ENCODE measurements at places on chromosomes 6 and 20.
A peak's percentile ranks its signal among the peaks of the same experiment; 100 is the strongest.

DNA sequence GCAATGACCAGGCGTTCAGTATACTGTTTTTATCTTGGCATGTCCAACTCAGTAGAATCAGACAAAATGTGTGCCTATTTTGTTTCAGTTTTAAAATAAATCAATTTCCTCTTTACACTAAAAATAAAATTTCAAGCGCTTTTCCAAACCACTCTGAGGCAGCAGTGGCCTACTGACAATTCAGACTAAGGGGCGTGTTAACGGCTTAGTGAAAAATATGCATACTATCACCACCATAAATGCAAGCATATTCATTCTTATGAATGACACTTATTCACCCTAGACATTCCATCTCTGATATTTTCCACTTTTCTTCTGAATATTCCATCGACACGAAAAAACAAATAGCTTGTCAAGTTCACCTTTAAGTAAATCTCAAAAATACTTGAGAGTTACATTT, 7.5 kb downstream of the TBX18 start:
- no peak for DNase-seq

GRCh38 chr20:10540636-10541493, 105.8 kb downstream of the SLX4IP start:
- DNase-seq: no peak

GRCh38 chr6:20565342-20565741, 31.1 kb downstream of the CDKAL1 start:
- DNase-seq: no peak

GRCh38 chr6:167898673-167899311, 72.1 kb downstream of the AFDN start:
- no peak for DNase-seq

GRCh38 chr6:72348926-72349325, 272.9 kb upstream of the KCNQ5 start:
- no peak for DNase-seq

DNA sequence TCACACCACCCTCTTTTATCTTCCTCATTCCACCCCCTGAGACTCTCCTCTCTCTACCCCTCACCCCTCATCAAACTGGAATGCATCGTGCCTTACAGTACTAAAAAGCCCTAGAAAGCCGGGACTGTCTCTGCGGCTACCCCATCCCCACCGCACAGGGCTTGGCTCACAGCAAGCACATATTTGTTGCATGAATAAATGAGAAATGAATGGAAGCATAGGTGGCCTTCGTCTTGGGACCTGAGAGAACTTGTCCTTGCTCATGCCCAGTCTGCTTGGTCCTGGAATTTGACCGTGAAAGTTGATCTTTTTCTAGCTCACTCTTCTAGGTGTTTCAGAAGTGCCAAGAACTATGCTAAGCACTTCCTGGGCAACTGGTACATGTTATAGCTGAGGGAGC, 53.3 kb downstream of the APCDD1L start:
- DNase-seq: no peak

DNA sequence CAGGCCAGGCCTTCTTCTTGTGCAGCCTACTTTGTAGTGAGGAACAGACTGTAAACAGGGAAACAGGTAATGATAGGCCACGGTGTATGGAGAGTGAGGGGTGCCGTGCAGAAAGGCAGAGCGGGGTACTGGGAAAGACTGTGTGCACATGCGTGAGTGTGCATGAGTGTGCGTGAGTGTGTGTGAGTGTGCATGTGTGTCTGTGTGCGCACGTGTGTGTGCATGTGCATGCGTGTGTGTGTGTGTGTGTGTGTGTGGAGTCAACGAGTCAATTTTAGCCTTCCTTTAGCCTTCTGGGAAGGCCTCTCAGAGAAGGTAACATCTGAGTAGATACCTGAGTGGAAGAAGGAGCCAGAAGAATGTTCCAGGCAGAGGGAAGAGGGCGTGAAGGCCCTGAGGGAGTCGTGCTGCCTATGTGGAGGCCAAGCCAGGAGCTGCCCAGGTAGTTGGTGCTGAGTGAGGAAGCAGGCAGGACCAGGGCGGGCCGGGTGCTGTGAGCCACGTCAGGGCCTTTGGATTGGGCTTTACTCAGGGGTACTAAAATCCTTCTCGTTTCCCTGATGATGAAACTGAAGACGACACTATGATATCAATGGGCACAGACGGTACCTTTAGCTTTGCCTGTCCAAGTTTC, 6.3 kb downstream of the APCDD1L start:
- no peak for DNase-seq

GRCh38 chr6:116461932-116462885, 1.0 kb downstream of the CALHM6 start:
- DNase-seq: peak; percentile 58

DNA sequence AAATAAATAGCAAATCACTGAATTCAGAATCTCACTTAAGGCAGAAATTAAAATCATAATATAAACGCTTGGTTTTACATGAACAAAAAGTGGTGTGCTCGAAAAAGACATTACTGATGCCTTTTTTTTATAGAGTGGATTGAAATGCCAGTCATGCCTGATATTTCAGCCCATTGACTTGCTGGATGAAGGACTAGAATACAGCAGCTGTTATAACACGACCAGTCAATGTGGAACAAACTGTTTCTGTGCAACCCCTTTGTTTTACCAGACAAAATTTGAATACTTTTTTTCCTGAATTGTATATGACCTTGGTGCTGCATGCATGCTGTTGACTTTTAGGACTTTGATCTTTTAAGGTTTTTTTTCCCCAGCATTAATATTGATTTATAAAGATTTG, 150.0 kb downstream of the QKI start:
- DNase-seq: no peak

DNA sequence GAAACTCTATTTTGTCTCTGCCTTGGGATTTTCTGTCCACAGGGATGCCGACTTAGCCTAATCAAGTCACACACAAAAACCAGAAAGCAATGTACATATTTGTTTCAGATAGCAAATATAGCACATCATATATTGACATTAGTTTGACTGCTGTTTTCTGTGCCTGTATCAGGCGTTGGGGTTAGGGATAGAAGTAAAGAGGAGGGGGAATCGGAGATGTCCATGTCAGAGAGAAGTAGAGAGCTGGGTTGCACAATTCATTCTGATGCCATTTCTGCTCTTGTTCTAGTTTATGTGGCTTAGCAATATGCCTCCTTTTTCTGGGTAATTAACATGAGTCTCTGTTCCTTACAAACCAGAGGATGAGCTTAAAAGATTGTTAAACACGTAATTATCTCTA, 14.7 kb upstream of the IPCEF1 start:
- DNase-seq: no peak

GRCh38 chr20:32652739-32653526, 20.8 kb downstream of the C20orf203 start:
- DNase-seq: peak; percentile 88

DNA sequence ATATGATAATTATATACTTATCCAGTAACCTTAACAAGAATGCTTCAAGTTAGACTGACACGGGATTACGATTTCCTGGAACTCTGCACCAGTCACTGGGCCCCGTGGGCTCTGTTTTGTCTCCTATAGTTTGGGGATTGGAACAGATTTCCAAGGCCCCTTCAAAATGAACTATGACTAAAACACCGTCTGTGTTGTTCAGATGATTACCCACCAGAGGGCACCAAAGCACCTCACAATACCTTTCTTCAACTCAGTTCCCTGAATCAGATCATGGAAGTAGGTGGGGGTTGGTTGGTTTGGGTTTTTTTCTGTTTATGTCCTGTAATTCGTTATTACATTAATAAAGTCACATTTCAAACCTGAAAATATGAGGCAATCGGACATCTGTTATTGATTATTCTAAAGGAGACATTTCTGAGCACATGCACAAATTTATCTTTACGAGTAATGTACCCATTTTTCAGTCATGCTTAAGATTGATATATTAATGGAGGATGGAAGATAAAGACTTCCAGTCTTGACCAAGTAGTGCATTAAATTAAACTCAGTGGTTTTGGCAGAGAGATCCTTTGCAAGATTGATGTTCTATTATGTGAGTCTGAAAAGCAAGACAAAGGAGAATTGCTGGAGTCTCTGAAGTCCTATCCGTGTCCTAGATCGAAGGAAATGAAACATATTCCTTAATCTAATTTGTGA, 112.0 kb upstream of the COL21A1 start:
- no peak for DNase-seq

GRCh38 chr6:160379466-160379865, 31.3 kb downstream of the SLC22A3 start:
- no peak for DNase-seq

- DNase-seq: no peak
Measured at GRCh38 chr6:131004936-131005335, 58.1 kb downstream of the EPB41L2 start.

DNA sequence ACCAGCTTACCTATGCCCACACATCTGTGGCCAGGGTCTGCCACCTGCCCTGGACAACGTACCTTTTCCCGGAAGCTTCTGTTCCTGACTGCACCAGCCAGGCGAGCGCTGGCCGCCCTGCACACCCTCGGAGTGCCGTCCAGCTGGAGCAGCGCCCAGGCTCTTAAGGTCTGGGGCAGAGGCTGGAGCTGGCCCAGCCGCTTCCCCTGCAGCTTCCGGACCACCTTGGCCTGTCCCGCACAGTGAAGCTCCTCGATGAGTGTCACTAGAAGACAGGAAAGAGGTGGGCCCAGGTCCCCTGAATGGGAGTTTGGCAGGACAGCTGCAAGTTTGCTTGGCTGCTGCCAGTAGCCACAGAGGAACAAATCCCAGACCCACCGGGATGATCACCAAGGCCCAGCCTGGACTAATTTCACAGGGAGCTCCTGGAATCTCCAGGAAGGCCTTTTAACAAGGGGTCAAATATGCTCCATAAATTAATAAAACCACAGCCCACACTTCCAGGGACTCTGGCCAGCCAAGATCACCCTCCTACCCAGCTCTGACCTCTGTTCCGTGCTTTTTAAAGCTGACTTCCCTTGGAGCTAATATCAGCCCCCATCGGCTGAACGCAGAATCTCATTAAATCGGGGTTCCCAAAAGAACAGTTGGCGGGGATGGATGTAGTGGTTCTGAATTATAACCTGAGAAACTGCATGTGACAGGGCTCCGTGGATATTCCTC, 82.3 kb downstream of the PTPN1 start:
- no peak for DNase-seq

DNA sequence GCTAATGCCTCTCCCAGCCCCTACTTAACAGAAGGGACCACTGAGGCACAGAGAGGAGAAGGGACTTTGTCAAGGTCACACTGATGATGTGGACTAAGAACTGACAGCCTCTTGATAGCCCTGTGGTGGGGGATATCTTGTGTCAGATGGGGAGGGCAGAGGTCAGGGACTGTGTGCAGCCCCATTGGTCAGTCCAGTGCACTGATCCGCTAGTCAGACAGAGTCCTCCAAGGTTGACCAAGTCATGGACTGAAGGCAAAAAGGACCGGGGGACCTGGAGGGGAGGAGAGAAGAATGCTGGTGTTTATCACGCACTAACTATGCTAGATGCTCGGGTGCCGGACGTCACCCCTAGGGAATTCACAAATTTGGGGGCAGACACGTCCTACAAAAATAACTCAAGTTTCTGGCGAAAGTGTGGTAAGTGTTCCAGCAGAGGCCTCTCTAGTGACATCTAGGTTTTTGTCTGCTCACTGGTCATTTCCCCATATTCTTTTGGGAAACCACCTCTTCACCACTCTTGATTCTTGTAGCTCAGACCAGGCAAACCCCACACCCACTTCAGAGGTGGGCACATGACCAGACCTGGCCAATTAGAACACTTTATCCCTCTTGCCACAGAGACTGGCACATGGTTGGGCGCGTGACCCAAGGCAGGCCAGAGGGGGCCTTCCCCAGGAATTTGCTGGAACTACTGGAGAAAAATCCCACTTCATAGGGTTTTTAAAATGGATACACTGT, 21.0 kb downstream of the TCF15 start:
- no peak for DNase-seq

- no peak for DNase-seq
Measured at GRCh38 chr6:79570129-79571029, 33.1 kb upstream of the LCA5 start.

DNA sequence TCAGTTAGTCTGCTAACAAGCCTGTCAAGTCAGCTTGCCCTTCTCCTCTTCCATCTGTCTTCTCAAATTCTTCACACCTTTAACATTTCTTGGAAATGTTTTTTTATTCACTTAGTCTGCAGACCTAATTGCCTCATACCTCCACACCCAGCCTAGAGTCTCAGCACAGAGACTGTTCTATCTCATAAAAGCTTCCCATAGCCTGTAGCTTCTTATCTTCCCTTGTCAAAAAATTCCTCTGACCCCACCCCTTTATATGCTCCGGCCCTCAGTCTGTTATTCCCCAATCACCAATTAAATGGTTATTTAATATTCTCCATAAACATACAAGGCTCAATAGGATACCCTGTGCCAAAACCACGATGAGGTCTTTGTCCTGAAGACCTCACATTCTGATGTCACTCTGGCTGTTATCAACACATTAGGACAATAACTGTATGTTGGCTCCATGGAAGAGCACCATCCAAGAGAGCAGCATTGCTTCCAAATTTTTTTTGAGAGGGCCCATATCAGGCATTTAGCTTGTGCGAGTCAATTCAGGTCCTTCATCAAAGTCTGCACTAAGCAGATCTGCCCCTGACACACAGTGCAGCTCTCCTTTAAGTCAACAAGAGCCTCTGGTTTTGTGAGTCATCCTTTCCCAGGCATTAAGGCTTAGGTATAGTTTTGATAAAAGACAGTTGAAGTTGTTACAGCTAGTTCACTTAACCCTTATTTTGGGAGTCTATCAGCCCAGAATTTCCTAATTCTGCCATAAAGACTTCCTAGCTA, 83.2 kb upstream of the TBX18 start:
- DNase-seq: no peak

GRCh38 chr20:45283551-45284057, 23.0 kb upstream of the RBPJL start:
- DNase-seq: no peak

- DNase-seq: no peak
Measured at GRCh38 chr6:137840252-137840651, 26.8 kb upstream of the TNFAIP3 start.

DNA sequence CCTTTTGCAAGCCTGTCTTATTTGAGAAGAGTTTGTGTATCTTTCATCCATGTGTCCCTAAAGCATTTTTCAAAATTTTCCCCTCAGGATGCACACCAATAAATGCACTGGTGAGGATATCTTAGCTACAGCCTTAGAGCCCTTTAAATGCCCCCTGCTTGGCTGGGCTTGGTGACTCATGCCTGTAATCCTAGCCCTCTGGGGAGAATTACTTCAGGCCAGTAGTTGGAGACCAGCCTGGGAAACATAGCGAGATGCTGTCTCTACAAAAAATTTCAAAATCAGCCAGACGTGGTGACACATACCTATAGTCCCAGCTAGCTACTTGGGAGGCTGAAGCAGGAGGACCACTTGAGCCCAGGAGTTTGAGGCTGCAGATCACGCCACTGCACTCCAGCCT, 33.8 kb upstream of the PLCB4 start:
- DNase-seq: no peak

GRCh38 chr6:112179631-112180030, 74.7 kb downstream of the LAMA4 start:
- no peak for DNase-seq

- DNase-seq: no peak
Measured at GRCh38 chr6:155309150-155309549, 5.1 kb downstream of the TFB1M start.

GRCh38 chr6:118685823-118686449, 34.5 kb upstream of the CEP85L start:
- no peak for DNase-seq

- DNase-seq: no peak
Measured at GRCh38 chr6:138484018-138484731, 15.1 kb downstream of the NHSL1 start.

Data from naive thymus-derived CD4-positive, alpha-beta T cell (primary cell).